Mesenchymal stem cell (in vitro differentiated cells and primary cell): ENCODE measurements at places on chromosomes 3 and 15.
A peak's percentile ranks its signal among the peaks of the same experiment; 100 is the strongest.

DNA sequence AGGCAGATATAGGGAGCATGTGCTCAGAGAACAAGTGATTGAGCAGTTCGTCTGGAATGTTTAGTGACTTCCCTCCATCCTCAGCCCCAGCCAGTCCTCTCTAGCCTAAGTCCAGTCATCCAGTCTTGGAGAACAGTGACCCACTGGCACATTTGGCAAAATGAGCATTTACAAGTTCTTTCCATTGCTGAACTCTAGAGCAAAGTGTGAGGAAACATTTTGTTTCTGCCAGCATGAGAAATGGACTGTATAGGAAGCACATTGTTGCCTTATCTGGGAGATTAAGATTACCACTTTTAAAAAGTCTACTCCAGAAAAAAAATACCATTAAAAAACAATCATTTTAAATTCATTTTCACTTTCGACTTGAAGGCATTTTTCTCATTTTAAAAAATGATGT is 353.6 kb downstream of the SHQ1 start:
- no peak overlapping the region for H3K27ac ChIP-seq
- H3K4me1 ChIP-seq, result peaks cover 9% of the 10 kb centered on the region
- DNase-seq, result no peak
- H3K4me3 ChIP-seq, result no peak overlapping the region
- no peaks in the 10 kb centered on the region for H3K36me3 ChIP-seq

- H3K4me1 ChIP-seq, result no peaks in the 10 kb centered on the region
- H3K36me3 ChIP-seq, result no peaks in the 10 kb centered on the region
Measured at GRCh38 chr3:128710816-128711433, 15.1 kb upstream of the RAB7A start.

DNA sequence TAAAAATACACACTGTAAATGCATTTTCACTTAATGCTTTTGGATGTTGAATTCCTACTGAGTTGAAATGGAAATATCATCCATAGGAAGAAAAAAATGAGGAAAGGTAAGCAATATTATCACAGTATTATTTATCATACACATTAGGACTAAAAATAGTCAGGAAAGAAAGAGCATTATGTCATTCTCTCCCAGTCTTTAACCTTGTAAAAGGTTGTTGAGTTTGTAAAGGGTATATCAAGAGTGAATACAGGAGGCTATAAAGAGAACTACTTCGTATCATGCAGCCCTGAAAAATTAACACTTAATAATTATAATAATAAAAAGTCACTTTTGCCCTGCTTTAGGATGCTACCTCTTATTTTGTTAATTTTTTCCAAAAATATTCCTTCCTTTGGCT is 395.8 kb downstream of the FOXP1 start:
- H3K27ac ChIP-seq, result no peak overlapping the region
- H3K27me3 ChIP-seq, result no peaks in the 10 kb centered on the region
- DNase-seq, result no peak
- H3K36me3 ChIP-seq, result no peaks in the 10 kb centered on the region

- no peaks in the 10 kb centered on the region for H3K27me3 ChIP-seq
- H3K4me3 ChIP-seq, result no peak overlapping the region
Measured at GRCh38 chr3:49831341-49831740, 17.6 kb upstream of the UBA7 start.

DNA sequence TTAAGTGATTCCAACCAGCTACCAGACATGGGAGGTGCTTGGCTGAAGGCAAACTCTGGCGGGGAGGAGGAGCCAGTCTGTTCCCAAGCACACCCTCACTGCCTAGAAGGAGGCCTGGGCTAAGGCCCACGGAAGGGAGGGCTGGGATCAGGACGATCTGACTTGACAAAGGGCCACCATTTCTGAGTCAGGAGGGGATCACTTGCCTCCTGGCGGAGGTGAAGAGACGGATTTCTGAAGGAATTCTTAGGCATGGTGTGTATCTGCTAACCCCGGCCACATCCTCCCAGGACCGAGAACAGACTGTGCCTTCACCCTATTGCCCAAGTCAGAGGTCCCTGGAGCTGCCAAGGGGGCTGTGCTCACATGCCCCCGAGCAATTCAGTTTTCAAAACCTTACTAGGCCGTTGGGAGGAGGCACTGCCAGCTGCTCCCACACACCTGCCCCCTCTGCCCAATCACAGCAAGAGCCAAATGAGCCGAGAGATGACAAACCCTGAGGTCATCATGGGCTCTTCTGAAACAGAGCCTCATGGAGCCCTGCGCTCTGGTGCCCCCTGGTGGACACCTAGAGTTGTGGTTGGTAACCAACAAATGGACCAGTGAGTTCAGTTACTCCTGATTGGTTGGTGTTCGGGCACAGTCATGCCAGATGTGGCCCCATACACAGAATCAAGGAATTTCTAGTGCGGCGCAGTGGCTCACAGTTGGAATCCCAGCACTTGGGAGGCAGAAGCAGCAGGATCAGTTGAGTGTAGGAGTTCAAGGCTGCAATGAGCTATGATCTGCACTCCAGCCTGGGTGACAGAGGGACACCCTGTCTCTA is 6.5 kb upstream of the TNK2 start:
- H3K27me3 ChIP-seq, result peaks cover 16% of the 10 kb centered on the region
- DNase-seq, result peak; percentile 97
- H3K4me3 ChIP-seq, result no peak overlapping the region
